ENCODE measurements at places on chromosomes 2 and 18.

- no peak for DNase-seq
Observed at GRCh38 chr2:30396436-30397232, 50.4 kb upstream of the LCLAT1 start.

- DNase-seq = no peak
Observed at GRCh38 chr2:11067221-11068078, 87.8 kb upstream of the SLC66A3 start.

DNA sequence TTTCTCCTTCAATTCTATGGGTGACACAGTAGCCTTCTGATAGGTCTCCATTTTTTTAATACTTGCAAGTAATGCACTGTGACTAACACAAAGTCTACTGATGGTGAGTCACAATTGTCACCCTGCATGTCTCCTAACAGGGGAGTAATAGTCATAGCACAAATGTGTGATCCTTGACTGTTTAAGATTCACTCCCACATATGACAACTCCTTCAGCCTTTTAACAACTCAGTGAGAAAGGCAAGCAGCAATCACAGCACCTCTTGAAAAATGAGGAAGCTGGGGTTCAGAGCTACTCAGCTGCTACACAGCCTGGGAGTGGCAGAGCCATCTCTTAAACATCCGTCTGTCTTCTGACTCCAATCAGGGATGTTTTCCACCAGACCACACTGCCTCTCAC is 63.8 kb downstream of the EHD3 start:
- no peak for DNase-seq

DNA sequence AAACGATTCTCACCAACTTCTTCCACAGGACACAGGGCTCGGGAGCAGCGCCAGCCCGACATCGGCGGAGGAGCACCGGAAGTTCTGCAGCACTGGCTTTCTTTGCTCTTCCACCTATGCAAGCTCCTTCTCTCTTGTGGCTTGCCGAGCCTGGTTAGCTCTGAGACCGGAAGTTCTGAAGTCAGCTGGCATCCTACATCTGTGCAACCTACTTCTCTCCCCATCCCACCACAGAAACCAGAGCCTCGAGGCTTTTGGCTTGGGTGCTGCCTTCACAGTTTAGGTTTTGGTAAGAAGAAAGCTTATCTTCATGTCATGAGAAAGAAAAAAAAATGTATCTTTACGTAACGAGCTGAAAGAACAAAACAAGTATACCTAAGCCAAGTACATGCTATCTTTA is 111.7 kb downstream of the ANKRD44 start:
- DNase-seq = peak; percentile 93

GRCh38 chr2:124489686-124490085 is 464.6 kb downstream of the CNTNAP5 start:
- no peak for DNase-seq

DNA sequence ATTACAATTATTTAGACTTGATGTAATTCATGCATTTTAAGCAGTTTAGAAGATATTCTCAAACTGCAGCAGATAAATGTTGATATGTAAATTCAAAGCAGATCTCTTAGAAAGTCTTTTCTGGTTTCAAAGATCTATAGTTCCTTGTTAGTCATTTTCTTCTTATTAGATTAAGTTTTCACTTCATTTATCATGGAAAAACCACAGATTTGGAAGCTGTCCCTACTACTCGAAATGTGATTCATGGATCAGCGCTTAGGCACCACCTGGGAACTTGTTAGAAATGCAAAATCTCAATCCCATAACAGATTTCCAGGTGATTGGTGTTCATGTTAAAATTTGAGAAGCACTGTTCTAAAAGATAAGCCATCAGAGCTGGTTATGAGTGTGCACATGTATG is 92.8 kb upstream of the CDH2 start:
- no peak for DNase-seq

GRCh38 chr2:208722731-208723130 is 316.1 kb downstream of the PTH2R start:
- no peak for DNase-seq

GRCh38 chr2:200184748-200185627 is 121.5 kb upstream of the SPATS2L start:
- DNase-seq = no peak

GRCh38 chr2:144445196-144445595 is 74.7 kb downstream of the ZEB2 start:
- no peak for DNase-seq

DNA sequence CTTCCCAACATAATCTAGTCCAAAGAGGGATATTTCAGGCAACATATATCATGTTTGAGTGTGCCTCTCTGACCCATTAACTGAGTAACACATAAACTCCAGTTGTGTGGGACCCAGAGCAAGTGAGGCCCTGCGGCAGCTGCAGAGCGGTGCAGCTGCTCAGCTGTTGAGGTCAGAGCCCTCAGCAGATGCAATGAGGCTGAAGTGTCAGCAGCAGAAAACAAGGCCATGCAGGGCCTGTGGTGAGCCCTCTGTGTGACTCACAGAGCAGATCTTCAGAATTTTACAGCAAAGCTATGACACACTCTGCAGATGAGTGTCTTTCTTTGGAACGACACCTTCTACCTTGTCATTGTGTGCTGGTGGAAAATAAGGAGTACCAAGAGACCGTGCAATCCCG is 168.5 kb downstream of the CBLN2 start:
- no peak for DNase-seq

GRCh38 chr2:219661197-219661954 is 33.9 kb downstream of the SLC4A3 start:
- DNase-seq = no peak

- no peak for DNase-seq
Observed at GRCh38 chr2:157727693-157728092, 99.0 kb upstream of the ACVR1C start.

DNA sequence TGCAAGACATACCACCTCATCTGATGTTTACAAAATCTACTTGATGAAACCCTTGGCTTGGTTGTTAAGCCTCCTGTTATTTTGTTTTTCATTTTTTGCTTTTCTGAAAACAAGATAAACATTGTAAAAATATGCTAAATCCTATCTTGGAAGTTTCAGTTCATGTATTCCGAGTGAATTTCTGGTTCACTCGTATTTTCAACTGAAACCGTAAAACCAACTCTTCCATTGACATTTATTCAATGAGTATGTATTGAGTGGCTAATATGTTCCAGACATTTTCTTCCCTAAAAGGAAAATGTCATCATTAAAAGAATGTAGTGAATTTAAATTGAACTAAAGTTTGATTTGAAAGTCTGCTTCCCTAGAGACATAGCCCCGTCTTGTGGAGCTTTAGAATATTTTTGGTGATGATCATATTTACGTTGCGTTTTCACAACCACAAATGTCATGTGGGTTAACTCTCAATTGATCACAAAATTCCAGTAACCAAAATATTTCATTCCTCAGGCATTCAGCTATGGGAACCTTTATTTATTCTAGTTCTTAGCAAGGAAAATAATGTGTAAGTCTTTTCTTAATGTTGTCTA is 204.2 kb downstream of the MBD2 start:
- no peak for DNase-seq

DNA sequence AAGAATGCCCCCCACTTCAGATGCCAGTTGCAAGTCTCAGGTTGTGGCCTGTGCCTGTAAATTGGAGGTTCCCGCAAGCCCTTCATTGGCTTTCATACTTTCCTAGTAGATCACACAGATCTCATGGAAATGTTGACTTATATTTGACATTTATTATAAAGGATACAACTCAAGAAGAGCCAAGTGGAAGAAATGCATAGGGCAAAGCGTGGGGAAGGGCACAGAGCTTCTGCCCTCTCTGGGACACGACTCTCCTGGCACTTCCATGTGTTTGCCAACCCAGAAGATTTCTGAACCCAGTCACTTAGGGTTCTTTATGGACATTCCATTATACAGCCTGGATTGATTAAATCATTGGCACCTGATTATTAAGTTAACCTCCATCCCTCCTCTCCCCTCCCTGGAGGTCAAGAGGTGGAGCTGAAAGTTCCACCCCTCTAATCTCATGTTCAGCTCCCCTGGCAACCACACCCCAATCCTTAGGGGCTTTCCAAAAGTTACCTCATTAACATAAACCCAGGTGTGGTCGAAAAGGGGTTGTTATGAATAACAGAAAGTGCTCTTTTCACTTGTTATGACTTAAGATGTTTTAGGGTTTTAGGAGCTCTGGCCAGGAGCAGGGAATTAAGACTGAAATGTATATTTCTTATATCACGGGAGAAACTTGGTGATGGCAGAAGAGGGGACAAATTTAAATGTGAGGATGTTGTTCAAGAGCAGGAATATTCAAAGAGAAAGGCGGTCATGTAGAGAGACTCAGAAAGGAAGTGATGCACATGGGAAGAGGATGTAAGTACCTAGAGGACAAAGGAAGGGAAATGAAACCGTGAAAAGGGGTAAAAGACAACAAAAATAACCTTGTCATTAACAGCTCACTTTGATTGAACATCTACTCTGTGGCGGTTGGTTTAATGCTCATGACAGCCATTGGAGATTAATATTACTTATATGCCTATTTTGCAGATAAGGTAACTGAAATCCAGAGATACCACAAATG is 31.8 kb downstream of the SP100 start:
- DNase-seq = peak; percentile 41

DNA sequence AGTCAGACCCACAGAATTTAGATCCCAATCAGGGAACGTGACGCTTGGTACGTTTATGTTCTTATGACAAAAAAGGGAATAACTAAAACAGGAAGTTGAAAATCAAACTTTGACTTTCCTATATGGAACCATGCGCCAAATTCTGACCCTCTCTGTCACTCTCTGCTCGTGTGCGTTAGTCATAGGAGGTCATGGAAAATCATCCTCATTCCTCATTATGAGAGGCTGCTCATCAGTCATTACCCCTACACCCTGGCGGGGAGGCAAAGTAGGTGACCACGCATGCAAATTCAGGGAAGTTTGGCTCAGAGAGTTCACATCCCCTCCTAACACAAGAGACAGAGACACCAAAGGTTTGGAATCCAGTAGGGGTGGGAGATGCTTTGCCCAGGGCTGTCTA is 15.5 kb downstream of the IL1F10 start:
- no peak for DNase-seq

DNA sequence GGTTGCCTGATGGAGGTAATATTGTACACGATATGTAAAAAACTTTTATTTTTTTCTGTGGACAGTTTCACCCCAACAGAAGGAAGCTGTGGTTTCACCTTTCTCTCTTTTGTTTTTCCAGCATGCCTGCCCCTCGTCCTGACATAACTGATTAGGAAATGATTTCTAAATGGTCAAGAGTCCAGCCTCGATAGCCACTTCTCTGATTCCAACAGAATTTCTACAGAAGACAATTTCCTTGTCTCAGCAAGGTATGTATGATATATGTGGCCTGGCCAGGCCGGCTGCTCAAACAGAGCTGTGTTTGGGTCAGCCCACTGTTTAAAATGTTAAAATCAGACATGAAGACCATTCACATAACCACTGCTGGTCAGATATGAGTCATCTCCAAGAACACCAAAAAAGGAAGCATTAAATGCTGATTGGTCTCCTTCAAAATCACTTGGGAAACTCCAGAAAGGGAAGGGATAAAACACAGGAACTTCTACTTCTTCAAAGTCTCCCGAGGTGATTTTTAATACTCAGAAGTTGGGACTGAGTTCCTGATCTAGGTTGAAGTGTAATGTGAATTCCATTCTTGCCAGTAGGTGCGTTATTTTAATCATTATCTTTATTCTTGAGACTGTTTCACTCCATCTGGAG is 22.3 kb downstream of the ATP8B1 start:
- DNase-seq = no peak

DNA sequence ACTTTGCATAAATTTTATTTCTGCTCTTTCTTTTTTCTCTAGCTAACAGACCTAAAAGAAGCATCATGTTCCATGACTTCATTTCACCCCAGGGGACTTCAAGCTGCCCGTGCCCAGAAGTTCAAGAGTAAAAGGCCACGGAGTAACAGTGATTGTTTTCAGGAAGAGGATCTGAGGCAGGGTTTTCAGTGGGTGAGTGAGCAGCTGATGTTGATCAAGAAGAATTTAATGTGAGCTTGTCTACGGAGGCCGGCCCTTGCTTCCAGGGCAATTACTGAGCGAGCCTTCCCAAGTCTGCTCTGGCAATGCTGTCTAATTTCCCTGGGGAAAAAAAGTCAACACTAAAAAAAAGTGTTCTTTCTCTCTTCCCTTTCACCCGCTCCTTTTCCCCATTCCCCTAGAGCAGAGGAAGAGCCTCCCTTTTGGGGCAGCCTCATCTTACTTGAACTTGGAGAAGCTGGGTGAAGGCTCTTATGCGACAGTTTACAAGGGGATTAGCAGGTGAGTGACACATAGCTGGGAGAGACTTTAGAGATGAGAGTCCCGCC is 1.2 kb downstream of the CDK15 start:
- no peak for DNase-seq

DNA sequence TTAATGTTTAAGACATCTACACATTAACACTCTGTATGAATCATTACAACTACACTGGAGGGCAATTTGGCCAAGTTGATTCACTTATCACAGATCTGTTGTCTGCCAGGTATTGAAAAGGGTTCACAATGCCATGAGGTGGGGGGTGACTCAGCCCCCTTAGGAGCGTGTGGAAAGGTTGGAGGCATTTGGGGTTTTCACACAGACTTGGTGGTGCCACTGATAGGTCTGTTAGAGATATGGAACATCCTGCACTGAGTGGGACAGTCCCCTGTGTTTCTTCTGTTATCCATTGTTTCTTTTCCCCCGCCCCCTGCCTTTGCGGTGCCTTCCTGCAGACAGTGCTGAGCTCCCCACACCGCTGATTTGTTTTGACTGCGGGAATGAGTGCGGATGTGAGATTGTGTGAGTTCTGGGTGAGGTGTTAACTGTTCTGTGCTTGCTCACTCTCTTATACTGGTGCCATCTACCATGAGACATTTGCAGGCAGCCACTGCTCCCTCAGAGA is 9.3 kb upstream of the TSN start:
- peak; percentile 11 for DNase-seq

DNA sequence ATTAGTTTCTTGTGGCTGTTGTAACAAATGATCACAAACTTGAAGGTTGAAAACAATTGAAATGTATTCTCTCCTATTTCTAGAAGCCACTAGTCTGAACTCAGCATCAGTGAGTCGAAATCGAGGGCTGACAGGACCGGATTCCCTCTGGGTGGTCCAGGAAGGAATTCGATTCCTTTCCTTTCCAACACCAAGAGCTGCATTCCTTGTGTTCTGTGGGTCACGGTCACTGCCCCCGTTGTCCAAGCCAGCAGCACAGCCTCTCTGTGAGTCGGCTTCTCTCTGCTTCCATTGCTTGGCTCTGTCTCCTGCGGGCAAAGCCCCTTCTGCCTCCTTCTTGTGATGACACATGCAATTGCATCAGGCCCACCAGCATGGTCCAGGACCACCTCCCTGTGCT is 67.3 kb downstream of the SMIM21 start:
- DNase-seq = no peak

- DNase-seq = no peak
Observed at GRCh38 chr2:145744541-145745386, 1224.8 kb upstream of the ZEB2 start.

- no peak for DNase-seq
Observed at GRCh38 chr2:169027234-169027633, 3.9 kb downstream of the ABCB11 start.

- DNase-seq = peak; percentile 86
Observed at GRCh38 chr2:191038241-191038725, 24.3 kb upstream of the STAT1 start.

GRCh38 chr2:11123856-11124759 is 31.2 kb upstream of the SLC66A3 start:
- peak; percentile 47 for DNase-seq

GRCh38 chr2:31000970-31001369 is 137.3 kb downstream of the GALNT14 start:
- DNase-seq = no peak

- DNase-seq = no peak
Observed at GRCh38 chr2:70657246-70657645, 103.6 kb upstream of the TGFA start.

GRCh38 chr2:147773479-147773878 is 71.3 kb upstream of the ACVR2A start:
- no peak for DNase-seq

- no peak for DNase-seq
Observed at GRCh38 chr2:111072220-111072871, 48.4 kb upstream of the BCL2L11 start.

All from CD4-positive, alpha-beta T cell treated with Interleukin-15 for 4 hours (primary cell).